T-helper 22 cell (primary cell): ENCODE measurements at places on chromosomes 7 and 10.

DNA sequence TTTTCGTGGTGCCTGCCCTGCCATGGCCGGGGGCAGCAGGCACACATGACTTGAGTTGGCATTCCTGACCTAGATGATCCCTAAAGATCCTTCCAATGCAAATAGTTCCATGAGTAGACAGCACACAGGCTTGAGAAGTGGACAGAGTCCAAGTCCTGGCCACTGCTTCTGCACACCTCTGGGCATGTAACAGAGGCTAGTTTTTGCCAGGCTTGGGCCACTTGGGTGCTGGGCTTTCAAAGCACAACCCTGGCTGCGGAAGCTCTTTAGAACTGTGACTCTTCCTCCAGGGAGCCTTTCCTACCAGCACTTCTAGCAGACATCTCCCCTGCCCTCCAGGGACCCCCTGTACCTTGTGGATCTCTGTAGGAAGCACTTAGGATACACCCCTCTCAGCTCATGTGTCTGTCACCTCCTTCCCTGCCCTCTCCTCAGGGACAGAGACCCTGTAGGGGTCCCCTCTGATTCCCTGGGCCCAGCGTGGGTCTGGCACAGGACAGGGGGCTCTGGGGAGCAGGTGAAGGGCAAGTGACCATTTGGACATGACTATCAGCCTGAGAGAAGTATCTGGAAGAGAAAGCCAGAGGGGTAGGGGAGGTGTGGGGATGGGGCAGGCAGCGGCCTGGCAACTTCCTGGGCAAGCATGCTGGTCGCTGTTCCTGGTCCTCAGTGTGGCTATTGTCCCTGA, 36.2 kb downstream of the ZCCHC24 start:
- DNase-seq: no peak

DNA sequence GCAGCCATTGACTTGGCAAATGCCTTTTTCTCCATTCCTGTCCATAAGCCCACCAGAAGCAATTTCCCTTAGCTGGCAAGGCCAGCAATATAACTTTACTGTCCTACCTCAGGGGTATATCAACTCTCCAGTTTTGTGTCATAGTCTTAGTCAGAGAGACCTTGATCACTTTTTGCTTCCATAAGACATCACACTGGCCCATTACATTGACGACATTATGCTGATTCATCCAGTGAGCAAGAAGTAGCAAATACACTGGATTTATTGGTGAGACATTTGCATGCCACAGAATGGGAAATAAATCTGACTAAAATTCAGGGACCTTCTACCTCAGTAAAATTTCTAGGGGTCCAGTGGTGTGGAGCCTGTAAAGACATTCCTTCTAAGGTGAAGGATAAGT, 649.7 kb upstream of the ANKRD30A start:
- no peak for DNase-seq

DNA sequence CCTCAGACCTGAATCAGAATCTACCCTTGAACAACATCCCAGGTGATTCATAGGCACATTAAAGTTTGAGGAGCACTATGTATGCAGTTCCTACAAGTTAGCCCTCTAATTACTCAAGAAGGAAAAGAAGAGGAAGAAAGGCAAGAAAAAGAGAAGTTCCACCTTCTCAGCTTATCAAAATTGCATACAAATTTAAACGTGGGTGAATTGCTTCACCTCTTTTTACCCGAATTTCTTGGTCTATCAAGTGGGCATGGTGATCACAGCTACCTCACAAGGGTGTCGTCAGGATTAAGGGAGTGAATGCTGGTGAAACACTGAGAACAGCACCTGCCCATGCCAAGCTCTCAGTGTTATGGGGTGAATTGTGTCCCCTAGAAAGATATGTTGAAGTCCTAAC, 43.8 kb upstream of the PAPSS2 start:
- no peak for DNase-seq

DNA sequence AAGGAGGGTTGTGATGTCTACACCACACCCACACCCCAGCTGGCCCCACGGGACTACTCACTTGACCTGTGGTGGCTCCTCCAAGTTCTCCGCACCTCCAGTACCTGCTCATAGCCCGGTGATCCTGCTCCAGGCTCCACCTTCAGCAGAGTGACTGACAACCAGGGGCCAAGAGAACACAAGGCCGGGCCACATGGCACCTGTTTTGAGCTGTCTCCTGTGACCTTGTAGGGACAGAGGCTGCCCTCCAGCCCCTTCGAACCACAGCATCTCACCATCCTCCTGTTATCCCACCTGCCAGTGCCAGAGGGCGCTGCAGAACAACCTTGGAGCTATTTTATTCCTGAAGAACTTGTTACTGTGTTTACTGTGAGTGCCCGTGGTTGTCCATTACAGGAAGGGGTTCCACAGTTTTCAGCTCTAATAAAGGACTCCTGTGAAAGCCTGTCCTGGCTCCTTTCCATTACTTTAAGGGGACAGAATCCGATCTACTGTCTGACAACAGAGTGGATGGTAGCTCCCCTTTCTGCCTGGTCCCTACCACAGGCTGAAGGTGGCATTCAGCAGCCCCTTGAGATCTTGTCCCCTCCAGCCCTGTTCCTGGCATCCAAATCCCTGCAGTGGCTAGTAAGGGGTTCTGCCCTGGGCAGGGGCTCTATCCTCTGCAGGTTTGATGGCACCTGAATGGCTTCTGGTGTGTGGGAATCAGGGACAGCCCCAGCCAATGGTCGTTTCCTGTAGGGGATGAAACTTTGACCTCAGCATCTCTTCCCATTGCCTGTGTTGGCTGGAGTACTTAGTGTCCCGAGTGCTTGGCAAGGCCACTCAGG, 50.8 kb downstream of the C10orf120 start:
- no peak for DNase-seq

DNA sequence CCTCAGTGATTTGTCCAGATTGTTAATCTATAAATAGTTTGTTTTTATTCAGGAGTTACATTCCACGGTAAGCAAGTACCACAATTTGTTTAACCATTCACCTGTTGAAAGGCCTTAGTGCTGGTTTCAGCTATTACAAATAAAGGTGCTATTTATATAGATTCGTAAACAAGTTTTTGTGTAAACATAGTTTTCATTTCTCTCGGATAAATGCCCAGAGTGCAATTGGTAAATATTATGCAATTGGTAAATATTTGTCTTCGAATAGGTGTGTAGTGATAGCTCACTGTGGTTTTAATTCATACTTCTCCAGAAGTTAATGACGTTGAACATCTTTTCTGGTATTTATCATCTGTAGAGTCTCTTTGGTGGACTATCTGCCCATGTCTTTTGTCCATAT, 76.4 kb upstream of the RSU1 start:
- no peak for DNase-seq

- no peak for DNase-seq
These were observed 31.5 kb upstream of the PRF1 start for GRCh38 chr10:70634011-70634410.

GRCh38 chr7:31074403-31075085, 22.4 kb downstream of the ADCYAP1R1 start:
- DNase-seq: no peak

DNA sequence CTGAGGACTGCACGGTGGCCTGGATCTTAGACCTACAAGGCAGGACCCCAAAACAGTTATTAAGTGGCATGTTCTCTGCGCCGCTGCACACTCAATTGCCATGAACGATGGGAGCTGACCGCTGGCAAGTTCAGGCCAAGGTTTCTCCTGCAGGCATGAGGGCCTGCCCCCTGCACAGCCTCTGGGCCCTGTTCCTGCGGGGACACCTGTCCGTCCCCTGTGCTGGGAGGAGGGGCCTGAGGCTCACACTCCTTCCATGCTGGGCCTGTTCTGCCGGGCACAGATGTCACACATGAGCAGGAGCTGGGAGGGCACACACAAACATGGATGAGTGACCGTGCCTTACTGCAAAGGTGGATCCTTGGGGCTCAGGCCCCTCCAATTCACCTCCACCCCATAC, 90.0 kb downstream of the PTPRN2 start:
- no peak for DNase-seq

DNA sequence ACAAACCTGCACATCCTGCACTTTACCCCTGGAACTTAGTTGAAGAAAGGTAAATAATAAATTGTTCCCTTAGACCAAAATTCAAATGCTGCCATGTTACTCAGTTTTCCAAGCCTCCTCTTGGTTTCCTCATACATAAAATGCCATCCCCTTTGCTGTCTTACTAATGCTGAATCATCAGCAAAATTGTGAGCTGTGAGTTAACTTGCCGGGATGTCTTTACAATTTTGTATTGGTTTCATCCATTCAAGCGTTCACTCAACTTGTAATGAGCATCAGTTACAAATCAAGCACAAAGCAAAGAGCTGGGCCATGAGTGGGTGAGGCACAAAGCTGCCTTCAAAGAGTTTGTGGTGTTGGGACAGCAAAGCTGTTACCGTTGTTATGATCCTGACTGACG, 395.8 kb upstream of the ZMIZ1 start:
- no peak for DNase-seq

GRCh38 chr7:150341263-150342120, at the start of gene RARRES2:
RARRES2 (minus strand) TSS chr7:150341629; CDS start chr7:150340609, 1,020 bp downstream.
- DNase-seq: no peak

GRCh38 chr7:97094284-97094930, 23.1 kb upstream of the SDHAF3 start:
- DNase-seq: no peak

DNA sequence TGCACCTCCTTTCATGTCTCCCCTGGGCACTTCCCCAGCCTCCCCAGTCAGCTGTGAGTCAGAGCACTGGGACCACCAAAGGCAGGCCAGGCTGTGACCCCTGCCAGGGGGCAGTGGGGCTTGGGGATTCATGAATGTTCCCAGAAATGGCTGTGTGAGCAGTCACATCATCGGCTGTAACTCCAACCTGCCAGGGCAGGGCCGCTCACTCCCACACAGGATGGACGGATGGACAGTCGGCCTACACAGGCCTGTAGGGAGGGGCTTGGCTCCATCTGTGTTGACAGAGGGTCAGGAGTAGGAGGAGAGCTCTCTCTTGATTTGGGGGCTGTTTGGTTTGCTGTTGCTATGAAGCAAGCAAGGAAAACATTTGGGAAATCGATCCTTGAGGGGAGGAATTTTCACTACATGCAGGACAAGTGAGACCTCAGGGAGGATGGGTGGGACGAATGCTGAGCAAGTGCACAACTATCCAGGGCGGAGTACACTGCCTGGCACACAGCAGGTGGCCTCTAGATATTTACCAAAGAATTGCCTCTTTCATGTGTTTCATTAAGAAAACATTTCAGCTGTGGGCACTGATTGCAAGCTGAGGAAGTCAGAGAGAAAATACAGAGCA, 2.9 kb upstream of the IGFBP1 start:
- no peak for DNase-seq

DNA sequence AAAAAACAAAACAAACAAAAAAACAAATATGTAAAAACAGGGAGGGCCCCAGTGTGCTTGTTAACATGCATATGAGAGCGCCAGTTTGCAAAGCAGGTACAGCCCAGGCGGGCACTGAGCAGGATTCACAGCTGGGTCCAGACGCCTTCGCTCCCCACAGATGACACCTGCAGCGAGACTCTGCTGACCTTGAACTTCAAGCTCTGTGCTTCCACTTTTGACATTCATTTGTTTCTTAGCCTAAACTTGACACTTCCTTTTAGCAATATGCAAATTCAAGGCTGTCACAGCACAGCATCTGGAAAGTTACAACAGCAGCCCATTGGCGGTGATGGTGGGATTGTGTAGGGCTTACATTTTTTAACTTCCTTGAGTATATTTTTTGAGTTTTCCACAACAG, 88.8 kb upstream of the TNS3 start:
- DNase-seq: no peak

DNA sequence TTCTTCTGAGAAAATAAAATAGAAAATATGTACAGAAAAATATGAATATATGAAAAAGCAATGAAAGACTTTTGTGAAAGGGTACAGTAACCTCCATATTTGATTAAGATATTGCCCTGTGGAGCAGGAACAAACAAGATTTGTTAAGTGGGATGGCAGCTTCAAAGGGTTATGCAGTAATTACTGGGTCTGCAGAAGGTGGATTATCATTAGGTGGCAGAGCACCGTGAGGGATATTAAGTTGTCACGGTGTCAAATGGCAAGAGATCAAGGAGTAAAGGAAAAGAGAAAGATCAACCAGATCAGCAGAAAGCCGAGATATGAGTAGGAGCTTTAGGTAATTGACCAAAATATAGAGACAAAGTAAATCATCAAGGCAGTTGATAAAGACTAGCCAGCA, 44.1 kb downstream of the DGKB start:
- DNase-seq: no peak

GRCh38 chr10:12981570-12981969, 19.9 kb downstream of the CCDC3 start:
- no peak for DNase-seq

GRCh38 chr10:50882540-50882983, 2.9 kb downstream of the A1CF start:
- DNase-seq: no peak

- no peak for DNase-seq
These were observed 6.6 kb downstream of the PDIA4 start for GRCh38 chr7:149021725-149022062.

GRCh38 chr10:26931223-26931622, 70.5 kb upstream of the ABI1 start:
- DNase-seq: no peak

DNA sequence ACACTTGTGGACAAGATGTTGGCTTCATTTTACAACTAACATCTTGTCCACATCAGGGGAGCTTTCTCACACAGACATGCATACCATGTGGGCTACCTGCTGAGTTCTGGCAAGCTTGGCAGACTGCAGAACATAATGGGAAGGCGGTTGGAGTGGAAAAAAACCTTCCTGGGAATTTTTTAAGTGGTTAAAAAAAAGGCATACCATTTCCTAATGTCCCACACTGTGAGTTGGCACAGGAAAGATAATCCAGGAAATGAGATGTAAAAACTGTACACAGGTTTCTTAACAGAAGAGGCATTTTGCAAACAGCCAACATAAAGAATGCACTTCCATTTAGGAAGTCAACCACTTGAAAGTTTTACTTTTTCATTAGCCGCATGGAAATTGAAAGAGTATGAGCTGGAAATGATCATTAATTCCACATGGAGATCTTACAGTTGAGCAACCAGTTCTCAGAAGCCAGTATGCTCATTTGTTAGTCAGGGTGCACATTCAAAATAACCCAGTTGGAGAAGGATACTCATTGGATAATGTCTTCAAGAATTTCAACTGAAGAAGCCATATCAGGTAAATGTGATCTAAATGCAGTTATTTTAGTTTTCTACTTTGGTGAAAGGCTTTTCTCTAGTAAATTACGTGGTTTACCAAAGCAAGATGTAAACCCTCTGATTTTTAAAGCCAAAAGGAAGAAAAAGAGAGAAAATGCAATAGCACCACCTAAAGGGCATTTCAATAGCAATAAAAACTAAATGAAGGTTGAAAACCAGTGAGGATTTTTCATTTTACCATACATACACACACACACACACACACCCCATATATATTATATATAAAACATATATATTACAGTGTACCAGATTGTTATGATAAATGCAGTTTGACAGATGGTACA, 194.0 kb downstream of the TAX1BP1 start:
- DNase-seq: no peak

DNA sequence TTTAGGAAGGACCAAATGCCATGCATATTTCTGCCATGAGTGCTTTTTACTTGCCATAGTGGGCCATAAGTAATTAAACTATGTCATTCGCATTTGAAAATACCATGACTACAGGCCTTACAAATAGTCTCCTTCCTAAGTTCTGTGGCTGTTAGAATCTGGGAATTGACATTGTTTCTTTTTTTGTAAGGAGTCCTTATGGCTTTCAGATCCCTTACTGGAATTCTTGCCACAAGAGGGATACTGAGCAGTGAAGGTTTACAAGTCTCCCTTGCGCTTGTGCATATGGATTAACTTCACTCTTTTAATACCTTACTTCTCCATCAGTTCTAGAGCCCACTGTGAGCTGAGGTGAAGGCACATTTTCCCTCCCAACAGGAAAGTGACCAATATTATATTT, 166.0 kb downstream of the NRG3 start:
- DNase-seq: no peak

GRCh38 chr7:27178366-27178765, 4.2 kb upstream of the HOXA10 start:
- no peak for DNase-seq
